Effector memory CD4-positive, alpha-beta T cell (primary cell): ENCODE measurements at places on chromosomes 6 and 20.

DNA sequence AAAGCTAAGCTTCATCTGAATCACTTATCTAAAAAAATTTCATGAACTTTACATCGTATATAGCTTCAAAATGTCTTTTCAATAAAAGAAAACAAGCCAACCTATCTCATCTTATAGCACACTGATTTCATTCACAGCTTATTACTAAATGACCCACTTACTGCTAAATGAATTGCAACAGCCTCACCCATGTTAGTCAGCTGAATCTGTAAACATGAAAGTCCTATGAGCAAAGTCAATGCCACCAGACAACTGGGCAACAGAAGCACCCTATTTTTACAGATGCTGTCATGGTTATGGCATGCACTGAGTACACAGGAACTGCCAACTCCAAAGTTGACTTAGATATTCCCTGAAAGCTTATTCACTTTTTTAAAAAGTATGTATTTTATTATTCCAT lies 41.2 kb upstream of the DST start:
- no peak for DNase-seq
- no peak overlapping the region for H3K4me3 ChIP-seq
- no peaks in the 10 kb centered on the region for H3K27me3 ChIP-seq
- H3K27ac ChIP-seq, result no peak overlapping the region
- H3K36me3 ChIP-seq, result no peaks in the 10 kb centered on the region

DNA sequence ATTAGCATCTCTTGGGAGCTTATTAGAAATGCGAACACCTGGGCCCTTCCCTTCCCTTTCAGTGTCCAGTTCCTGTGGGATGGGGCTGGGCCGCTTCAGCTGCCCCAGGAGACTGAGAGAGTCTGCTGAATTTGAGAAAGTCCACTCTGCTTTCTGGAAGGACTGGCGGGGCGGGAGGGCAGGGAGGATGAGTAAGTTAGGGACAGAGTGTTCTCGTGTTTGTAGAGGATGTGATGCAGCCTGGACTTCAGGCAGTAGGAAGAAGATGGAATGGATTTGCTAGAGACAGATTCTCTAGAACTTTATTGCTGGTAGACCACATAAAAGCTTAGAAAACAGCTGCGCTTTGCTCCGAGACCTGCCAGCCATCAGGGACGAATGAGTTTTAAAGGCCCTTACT lies 1.1 kb upstream of the TULP4 start:
- H3K36me3 ChIP-seq, result peaks cover 3% of the 10 kb centered on the region
- no peaks in the 10 kb centered on the region for H3K4me1 ChIP-seq
- H3K27me3 ChIP-seq, result no peaks in the 10 kb centered on the region
- no peak overlapping the region for H3K4me3 ChIP-seq
- no peak overlapping the region for H3K27ac ChIP-seq

DNA sequence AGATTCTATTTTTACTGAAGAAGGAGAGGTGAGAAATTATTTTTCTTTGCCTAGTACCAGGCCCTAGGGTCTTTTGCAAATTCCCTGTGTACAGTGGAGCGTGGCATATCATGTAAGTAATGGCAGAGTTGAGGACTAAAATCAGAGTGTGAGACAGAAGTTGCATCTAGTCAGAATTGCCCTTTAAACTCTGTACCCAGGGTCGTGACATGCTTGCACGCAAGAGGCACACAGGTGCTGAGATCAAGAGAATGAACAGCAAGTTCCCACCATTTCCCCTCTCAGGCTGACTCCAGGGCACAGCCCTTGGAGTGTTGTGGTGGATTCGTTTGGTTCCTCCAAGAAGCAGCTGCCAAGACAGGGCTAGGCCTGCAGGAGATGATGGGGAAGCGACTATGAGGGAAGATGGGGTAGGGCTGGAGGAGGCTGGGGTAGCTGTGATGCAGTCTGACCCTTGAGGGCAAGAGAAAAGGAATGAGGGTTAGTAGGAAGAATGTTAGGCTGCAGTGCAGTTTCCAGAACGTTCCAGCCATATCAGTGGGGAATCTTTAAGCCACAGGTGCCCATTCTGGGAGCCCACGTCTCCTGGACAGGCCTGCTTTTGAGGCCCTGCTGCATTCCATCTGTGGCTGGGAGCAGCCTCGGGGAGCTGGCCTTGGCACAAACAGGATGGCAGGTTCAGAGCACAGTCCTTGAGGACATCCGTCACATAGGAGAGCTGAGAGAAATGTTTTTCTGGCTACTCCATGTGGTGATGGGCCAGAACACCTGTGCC lies 6.9 kb downstream of the NELFCD start:
- no peak overlapping the region for H3K4me3 ChIP-seq
- H3K36me3 ChIP-seq, result peaks cover 74% of the 10 kb centered on the region
- H3K27ac ChIP-seq, result no peak overlapping the region
- DNase-seq, result no peak
- H3K27me3 ChIP-seq, result no peaks in the 10 kb centered on the region

DNA sequence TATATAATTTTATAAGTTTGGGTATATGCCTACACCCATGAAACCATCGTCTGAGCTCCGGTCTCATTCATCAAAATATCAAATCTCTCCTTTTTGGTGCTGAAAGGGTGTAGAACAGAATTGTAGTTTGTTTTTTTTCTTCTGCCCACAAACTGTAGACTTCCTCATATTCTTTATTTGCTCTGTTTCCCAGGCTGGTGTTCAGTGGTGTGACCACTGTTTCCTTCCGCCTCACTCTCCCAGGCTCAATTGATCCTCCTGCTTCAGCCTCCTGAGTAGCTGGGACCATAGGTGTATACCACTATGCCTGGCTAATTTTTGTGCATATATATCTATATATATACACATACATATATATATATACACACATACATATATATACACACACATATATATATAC lies 139.6 kb upstream of the HCRTR2 start:
- DNase-seq, result no peak
- no peaks in the 10 kb centered on the region for H3K4me1 ChIP-seq
- H3K4me3 ChIP-seq, result no peak overlapping the region

GRCh38 chr20:42972591-42972990 lies 217.1 kb downstream of the PTPRT start:
- no peaks in the 10 kb centered on the region for H3K4me1 ChIP-seq
- no peak overlapping the region for H3K27ac ChIP-seq
- no peaks in the 10 kb centered on the region for H3K27me3 ChIP-seq
- DNase-seq, result no peak

DNA sequence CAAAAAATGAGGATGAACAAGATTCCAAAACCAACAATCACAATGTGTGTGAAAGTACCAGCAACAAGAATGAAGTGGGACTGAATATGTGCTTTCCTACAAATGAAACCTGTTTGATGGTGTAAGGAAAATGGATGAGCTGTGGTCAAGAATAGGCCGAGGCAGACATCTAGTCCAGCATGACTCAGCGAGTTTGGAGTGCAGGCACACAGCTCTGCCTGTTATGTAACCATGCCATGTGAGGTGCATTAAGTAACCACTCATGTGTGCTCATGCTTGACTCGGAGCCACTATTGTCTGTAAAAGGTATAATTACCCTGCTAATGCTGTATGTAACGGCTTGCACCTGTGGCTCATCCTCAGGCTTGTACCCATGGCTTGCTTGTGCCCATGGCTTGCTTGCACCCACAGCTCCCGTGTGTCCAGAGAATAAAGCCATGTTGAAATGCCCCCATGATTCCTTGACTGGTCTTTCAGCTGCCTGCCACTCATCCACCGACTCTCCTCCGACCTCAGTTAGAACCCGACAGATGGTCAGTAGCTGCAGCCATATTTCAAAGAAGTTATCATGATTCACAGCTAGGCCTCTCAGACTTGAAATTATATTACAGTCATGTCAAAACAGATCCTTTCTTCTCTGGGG lies 98.7 kb downstream of the BACH2 start:
- no peak overlapping the region for H3K4me3 ChIP-seq
- H3K27ac ChIP-seq, result no peak overlapping the region
- DNase-seq, result no peak
- H3K36me3 ChIP-seq, result peaks cover 4% of the 10 kb centered on the region
- H3K27me3 ChIP-seq, result no peaks in the 10 kb centered on the region
- H3K4me1 ChIP-seq, result peaks cover 5% of the 10 kb centered on the region

GRCh38 chr20:21147593-21147992 lies 21.7 kb downstream of the KIZ start:
- H3K27ac ChIP-seq, result no peak overlapping the region
- H3K4me3 ChIP-seq, result no peak overlapping the region
- no peaks in the 10 kb centered on the region for H3K36me3 ChIP-seq
- DNase-seq, result no peak
- no peaks in the 10 kb centered on the region for H3K27me3 ChIP-seq
- no peaks in the 10 kb centered on the region for H3K4me1 ChIP-seq

DNA sequence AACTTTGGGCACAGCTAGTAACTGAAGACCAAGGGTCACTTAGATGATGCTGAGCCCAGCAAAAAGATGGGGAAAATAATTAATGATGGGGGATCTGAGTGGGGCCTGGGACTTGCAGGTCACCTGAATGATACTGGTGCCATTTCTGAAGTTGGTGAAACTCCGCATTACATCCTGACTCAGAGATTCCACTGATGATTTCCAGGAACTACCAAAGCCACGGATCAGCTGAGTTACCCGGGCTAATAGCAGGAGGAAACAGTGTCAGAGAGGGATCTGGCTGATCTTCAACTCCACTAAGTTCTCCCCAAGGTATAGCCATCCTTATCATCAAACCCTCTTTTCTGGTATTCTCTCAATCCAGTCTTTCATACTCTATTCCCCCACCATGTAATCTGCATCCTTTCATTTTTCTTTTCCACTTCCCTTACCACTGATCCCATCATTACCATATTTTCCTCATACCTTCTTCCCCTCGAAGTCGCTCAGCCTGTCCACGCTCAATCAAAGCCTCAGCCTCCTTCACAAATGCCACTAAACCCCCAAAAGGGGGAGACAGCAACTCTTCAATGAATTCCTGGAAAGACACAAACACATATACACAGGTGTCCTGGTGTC lies 20.2 kb downstream of the VPS52 start:
- H3K4me1 ChIP-seq, result peaks cover 24% of the 10 kb centered on the region
- DNase-seq, result no peak
- H3K36me3 ChIP-seq, result peaks cover 4% of the 10 kb centered on the region
- no peak overlapping the region for H3K4me3 ChIP-seq

DNA sequence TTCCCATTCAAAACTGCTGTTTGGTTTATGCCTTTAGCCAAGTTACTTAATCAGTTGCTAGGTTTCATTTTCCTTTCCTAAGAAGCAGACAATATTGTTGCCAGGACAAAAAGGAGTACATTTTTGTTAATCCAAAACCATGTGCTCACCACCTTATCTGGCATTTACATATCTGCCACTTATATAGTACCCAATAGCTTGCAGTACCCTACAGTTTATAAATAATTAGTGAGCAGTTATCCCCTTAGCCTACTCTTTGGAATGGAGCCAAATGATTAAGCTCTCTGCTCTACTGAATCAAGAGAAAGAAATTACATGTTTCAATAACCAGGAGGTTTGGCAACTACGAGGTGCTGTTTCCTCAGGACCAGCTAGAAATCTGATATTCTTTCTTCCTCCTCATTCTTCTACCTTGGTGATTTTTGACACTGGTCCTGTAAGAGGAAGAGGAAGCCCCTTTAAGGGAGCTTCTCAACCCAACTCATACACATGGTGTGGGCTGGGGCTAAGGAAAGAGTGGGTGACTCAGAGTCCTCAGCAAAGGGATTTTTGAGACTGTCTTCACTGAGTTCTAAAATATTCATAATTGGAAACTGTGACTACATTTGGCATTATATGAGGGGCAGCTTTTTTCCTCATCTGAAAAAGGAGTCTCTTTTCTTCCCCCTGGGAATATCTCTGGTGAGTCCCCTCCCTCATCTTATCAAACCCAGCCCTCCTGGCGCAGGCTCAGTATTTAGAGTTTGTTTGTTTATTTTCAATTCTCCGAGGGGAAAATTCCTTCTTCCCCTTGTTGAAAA lies 1.5 kb downstream of the ZNFX1 start:
- peak overlapping the region; percentile 93 for H3K27ac ChIP-seq
- no peaks in the 10 kb centered on the region for H3K27me3 ChIP-seq
- peaks cover 19% of the 10 kb centered on the region for H3K4me1 ChIP-seq
- peak; percentile 38 for DNase-seq
- H3K4me3 ChIP-seq, result peak overlapping the region; percentile 94

- H3K4me3 ChIP-seq, result no peak overlapping the region
- DNase-seq, result no peak
- H3K27me3 ChIP-seq, result no peaks in the 10 kb centered on the region
- H3K36me3 ChIP-seq, result peaks cover 12% of the 10 kb centered on the region
- no peak overlapping the region for H3K27ac ChIP-seq
Measured at GRCh38 chr6:160005861-160006540, 37.1 kb downstream of the IGF2R start.

DNA sequence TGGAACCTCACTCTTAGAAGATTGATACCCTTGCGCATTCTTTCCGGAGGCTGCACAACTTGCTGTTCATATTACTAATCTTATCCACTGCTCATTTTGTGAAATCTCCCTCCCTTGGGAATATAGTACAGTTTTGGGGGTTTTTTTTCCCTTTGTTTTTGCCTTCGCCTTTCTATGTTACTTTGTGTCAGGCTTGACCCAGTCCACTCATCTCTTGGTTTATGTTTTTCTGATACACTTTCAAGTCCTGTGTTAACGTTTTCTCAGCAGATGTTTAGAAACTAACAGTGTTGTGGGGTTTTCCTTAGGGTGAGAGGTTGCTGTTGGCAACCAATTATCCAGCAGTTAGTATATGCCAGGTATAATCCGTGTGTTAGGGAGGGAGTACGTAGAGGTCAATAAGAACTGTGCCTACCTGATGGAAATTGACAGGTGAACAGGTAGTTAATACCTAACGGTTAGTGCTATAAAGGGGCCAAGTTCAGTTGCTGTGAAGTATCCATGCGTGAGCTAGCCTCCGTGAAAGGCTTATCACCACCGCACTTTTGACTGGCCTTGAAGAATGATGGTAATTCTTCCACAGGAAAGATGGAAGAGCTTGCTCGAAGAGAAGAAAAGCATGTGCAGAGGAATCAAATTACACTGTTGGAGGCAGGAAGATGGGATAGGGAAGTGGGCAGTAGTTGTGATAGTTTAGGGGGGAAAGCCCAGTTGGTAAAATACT lies 1.4 kb downstream of the NFYA start:
- DNase-seq, result no peak

DNA sequence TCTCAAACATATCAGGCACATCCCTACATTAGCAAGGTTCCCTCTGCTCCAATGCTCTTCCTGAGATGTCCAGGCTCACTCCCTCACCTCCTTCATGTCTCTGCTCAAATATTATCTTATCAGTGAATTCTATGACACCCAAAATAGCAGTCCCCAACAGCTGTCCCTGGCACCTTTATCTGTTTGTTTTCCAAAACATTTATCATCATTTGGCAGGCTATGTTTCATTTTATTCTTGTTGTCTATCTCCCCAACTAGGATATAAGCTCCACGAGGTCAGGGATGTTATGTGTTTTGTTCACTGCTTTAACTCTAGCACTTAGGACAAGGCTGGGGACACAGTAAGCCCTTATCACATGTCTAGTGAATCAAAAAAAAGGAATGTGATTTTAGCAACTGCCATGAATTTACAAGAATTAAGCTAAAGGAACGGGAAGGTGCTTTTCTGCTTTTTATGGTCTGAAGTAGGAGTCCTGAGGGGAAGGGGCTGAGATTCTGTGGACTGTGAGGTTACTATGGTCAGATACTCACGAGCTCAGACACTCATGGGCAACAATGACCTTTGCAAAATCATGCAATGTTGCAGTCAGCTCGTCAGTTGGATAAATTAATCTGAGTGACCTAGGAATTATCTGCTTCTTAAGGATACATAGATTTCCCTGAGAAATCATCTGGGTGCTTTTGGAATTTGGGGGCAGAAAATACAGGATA lies 1.9 kb upstream of the IL22RA2 start:
- H3K36me3 ChIP-seq, result no peaks in the 10 kb centered on the region
- no peak for DNase-seq
- H3K27me3 ChIP-seq, result no peaks in the 10 kb centered on the region
- H3K27ac ChIP-seq, result no peak overlapping the region
- H3K4me3 ChIP-seq, result no peak overlapping the region
- H3K4me1 ChIP-seq, result no peaks in the 10 kb centered on the region

GRCh38 chr20:51995551-51995951 lies 193.2 kb upstream of the SALL4 start:
- no peaks in the 10 kb centered on the region for H3K36me3 ChIP-seq
- no peak for DNase-seq
- H3K4me3 ChIP-seq, result no peak overlapping the region
- H3K4me1 ChIP-seq, result no peaks in the 10 kb centered on the region
- H3K27me3 ChIP-seq, result no peaks in the 10 kb centered on the region
